Neural crest cell (in vitro differentiated cells): ENCODE measurements at places on chromosomes 4 and X.

DNA sequence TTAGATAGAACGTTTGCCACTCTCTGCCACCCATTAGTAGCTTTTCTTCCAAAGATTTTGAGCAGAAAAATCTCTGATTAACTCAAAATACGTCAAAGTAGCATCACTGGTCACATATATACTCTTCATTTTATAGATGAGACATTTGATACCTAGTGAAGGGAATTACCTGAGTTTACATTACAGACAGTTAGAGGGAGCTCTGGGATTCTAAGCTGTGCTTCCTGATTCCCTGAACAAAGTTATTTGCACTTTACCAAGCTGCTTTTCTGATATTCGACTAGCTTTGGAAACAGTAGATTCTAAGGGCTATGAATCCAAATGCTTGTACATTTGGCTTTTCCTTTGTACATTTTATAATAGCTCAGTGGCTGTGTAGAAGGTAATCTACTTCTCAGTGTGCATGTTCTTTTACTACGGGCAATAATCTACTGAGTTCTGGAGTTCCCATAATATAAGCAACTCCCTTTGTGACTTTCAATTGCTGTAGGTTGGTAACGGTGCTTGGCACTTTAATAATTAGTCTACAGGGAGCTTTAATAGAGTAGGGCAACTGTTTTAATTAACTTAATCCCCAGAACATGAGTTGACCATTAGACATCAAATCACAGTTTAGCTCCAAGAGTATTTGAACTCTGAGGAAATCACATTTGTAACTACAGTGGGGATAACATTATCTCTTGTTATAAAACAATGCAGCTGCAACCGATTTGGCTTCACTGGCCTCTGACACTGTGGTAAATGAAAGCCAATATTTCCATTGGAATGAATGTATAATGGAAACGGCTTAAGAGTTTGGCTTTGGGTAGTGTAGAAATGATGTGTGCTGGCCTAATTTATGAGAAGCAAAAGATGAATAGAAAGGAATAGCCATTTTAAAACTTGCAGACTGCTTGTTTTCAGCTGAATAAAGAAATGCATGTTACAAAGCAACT, 1602.4 kb downstream of the STIM2 start:
- no peak for DNase-seq

DNA sequence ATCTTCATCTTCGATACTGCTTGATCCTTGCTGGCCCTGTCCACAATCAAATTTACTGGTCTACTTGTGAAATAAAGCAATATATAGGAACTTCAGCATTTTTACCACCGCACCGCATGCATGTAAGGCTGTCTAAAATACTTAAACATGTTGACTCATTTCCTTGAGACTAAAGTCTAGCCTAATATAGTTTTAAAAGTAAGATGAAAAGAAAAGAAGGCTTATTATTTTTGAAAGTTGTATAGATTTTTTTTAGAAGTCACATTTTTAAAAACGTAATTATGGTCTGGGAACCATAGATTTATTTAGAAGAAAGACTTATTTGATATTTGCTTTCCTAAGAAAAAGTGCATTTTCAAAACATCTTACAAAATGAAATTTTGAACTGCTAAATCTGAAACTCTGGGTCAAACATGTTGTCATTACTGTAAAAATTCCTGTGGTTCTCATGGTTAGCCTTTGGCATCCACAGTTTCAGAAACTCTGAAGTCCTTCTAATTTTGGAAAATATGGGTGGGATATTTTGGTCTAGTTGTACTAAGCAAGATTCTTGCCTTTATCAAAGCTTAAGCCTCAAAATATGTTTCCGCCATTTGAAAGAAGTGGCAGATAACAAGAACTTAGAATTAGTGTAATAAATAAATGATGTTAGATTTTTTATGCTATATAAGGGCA, 423.5 kb upstream of the CTSO start:
- DNase-seq, result no peak

DNA sequence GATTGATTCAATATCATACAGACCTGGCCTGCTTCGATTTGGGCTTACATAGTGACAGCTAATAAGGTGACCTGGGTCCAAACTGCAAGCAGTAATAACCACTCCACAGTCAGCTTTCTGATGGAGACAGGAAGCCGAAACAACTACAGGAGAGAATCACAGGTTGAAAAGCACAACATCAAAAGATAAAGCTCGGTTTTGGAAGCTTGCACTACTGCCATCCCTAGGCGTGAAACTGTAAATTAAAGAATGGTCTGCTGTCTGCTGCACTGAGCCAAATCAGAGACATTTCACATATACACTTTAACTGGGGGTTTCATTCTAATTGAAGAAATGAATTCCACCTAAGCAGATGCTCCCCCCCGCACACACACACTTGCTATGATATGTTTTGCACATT, 116.3 kb downstream of the DHX15 start:
- no peak for DNase-seq

DNA sequence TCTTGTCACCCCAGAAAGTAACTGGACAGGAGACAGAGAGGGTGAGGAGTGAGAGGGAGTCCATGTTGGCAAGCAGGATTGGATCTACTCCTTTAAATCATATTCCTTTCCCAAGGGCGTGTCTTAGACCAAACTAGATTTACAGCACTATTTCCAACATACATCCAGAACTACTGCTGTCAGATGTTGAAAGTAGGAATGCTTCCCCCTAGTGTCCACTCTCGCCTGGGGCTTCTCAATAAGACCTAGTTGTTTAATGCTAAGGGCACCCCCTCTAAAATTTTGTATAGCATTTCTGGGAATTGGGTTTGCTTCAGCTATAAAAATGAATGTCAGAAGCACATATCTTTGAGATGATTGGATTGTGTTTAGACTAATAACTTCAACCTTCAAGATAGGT, 13.3 kb downstream of the OFD1 start:
- DNase-seq, result no peak

DNA sequence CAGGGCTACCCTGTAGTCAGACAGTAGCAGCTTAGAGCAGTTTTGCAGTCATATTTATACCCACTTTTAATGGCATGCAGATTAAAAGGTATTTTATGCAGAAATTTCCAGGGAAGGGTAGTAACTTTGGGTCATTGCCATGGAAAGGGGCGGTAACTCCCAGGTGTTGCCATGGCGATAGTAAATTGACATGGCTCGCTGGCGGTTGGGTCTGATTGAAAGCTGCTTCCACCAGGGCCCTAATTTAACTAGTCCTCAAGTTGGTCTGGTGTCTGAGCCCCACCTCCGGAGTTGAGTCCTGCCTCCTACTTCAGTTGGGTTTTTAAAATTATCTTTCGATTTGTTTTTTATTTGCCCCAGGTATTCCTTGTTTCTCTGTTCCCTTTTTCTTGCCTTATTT, 70.1 kb downstream of the NAA11 start:
- no peak for DNase-seq

- no peak for DNase-seq
These were observed 173.4 kb downstream of the PAPSS1 start for GRCh38 chr4:107546638-107547037.

- DNase-seq, result no peak
These were observed 109.3 kb upstream of the BMP2K start for GRCh38 chr4:78666830-78667258.

DNA sequence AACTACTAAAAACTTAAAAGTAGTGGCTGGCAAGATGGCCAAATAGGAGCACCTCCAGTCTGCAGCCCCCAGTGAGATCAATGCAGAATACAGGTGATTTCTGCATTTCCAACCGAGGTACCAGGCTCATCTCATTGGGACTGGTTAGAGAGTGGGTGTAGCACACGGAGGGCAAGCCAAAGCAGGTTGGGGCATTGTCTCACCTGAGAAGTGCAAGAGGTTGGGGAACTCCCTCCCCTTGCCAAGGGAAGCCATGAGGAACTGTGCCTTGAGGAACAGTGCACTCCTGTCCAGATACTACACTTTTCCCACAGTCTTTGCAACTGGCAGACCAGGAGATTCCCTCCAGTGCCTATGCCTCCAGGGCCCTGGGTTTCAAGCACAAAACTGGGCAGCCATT, 311.1 kb downstream of the PAPSS1 start:
- DNase-seq, result no peak
